NCI-H446 treated with DMSO at 0.1 percent for 48 hours (cell line): ENCODE measurements at places on chromosomes 1 and 21.

GRCh38 chr1:170265234-170265633 is 119.5 kb downstream of the NTMT2 start:
- no peak for DNase-seq

DNA sequence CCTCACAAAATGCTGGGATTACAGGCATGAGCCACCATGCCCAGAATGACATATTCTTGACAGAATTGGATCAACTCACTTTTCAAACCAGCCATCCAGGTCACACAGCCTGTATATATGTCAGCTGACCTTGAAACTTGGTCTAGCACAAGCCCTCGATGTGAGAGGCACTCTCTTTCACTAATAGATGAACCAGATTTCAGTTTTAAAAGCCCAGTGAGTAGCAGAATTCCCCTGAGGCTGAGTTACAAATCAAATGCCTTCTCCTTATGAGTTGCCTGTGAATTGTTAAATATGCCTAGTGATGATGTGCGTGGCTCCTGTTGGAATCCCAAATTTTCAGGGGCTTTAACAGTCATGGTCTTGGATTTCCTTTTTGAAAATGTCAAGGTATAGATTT is 88.7 kb downstream of the CD247 start:
- no peak for DNase-seq

GRCh38 chr1:208851366-208851765 is 607.2 kb upstream of the PLXNA2 start:
- no peak for DNase-seq

- DNase-seq: no peak
Observed at GRCh38 chr1:223861904-223862303, 16.2 kb upstream of the TP53BP2 start.

GRCh38 chr1:151509350-151510019 is 1.7 kb upstream of the CGN start:
- no peak for DNase-seq

DNA sequence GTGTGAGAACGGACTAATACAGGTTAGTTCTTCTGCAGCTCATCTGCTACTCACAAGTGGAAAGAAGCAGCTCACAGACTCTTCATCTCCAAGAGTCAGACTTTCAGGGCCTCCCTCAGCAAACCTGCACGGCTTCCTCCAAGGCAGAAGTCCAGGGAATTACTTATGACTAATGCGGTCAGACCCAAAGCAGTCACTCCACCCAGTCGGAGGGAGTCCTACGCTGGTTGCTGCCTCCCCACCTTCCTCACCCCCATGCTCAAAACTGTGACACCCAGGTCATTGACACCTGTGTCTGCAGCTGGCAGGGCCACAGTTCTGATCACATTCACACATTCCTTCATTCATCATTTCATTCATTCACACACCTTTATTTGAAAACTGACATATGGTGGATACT is 38.4 kb upstream of the PRDM2 start:
- no peak for DNase-seq

- no peak for DNase-seq
Observed at GRCh38 chr1:28855046-28855445, 43.1 kb downstream of the OPRD1 start.

GRCh38 chr1:107363154-107363553 is 222.3 kb downstream of the NTNG1 start:
- peak; percentile 52 for DNase-seq

DNA sequence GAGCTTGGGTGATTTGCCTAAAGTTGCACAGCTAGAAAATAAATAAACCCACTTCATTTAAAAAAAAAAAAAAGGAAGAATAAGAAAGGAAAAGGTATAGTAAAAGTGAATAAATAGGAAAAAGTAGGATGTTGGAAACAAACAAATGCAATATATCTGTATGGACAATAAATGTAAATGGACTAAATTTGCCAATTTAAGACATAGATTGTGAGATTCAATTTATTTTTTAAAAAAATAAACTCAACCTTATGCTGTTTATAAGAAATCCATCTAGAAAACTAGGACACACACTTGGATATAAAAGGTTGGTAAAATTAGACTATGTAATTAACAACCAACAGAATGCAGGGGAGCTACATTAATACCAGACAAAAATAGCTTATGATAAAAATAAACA is 300.0 kb downstream of the AJAP1 start:
- no peak for DNase-seq

DNA sequence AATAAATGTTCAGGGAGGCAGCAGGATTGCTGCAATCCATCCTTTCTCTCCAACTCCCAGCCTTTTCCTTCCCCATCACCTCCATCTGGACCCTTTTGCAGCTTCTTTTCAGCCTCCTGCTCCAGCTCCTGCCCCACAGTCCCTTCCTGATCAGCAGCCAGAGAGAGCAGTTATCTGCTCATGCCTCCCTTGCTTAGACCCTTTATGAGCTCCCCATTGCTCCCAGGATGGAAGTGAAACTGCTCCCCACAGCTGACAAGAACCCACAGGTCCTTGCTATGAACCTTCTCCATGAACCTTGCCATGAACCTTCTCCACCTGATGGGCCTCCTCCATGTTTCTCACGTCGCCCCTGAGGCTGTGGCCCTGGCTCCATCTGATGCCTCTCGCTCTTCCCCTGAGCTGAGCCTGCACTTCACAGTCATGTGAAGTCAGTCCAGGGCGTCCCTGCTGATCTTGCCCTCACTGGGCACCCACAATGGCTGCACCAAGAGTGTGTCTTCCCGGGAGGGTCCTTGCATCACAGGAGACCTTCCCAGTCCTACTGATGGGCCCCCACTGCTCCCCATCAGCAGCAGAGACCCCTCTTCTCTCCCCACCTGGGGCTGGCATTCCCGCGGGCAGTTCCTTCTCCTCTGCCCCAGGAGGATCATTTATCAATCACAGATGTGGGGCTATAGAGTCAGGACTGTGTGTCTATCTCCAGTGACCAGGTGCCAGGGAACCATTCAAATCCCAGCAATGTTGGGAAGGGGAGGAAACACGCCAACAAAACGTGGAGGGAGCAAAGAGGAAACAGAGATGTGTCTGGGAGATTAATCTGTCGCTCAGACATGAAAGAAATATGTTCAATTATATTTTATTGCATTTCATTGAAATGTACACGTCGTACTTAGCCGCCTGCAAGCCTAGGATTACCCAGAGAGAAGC is 73.1 kb downstream of the MATN1 start:
- DNase-seq: no peak

DNA sequence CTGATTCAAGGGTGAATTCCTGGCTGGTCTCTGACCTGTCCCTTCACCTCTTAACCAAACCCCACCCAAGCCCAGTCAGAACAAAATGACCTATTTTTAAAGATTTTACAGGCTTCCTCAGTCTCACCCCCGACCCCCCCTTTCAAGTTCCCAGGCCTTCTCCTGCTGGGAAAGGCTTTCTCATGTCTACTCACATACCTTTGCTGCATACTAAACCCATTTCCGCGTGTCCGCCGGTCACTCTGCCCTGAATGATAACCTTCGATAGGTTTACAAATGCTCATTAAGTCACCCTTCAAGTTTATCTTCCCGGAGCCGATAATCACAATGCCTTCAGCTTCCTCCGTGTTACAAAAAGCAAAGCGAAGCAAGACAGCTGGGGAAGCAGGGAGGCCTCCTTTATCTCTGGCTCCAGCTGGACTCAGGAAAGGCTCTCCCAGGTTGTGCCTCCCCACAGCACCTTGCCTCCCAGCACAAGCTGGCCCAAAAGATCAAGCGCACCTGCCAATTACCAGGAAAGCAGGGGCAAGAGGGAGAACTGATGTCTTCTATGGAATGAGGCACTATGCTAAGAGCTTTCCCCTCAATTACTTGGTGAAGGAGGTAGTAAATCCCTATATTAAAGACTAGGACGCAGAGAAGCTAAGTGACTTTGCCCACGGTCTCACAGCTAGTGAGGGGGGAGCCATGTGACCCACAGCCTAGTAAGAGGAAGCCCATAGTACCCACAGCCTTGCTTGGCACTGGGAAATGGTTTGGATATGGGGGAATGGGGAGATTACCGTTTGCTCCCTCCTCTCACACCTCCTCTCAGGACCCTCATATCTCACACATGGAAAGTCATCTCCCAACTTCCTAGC is 15.9 kb downstream of the SMIM12 start:
- DNase-seq: no peak

- no peak for DNase-seq
Observed at GRCh38 chr1:203551550-203551949, 57.6 kb downstream of the OPTC start.

DNA sequence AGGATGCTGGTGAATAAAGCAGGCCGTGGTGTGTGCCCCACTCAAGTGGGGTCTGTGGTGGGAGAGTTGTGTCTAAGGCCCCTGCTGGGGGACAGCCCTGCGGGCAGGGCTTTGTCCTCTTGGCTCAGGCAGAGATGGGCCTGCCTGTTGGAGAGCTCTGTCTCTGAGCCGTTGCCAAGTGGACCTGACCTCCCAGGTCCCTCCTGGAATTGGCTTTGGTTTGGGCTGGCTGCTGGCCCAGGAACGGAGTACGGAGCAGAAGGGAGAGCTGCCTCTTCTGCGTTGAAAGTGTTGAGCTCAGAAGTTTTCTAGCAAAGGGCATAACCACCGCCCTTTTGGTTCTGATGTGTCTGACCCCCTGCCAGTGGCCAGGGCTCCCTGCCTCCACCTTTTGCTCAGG is 153.9 kb downstream of the PEX14 start:
- DNase-seq: peak; percentile 18

DNA sequence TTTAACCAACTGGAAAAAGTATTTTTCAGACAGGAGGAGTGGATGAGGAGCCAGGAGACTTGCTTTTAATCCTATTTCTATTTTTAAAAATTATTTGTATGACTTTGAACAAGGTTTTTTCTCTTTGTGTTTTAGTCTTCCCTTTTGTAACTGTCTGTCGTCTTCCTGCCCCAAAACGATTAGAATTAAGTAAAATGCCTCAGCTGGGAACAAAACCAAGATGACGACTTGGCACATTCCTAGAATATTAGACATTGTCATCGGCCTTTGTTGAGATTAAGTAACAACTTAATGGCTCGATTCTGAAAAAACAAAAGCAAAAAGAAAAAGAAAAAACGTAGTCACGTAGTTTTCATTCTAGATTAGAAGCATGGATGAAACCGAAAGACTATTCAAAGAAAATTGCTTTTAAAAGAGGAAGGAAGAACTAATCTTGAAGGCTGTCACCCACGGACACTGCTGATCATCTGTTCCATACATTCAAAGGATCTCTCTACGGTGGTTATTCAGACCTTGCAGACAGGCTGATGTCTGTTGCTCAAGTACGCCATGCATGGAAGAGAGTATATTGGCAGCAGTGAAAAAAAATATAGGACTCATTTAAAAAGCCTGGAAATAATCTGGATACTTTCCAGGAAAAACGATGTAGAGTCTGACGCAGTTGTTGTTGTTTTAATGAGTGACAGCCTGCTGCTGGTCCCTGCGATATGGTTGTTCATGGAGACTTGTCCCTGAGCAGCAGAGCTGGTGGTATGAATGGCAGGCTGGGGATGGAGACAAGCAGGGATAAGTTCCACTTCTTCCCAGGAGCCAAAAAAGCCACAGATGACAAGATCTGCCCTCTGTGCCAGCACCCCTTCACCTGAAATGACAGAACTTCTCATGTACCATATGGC is 16.8 kb downstream of the GNG4 start:
- DNase-seq: peak; percentile 75

GRCh38 chr1:940107-941014 is 16.6 kb downstream of the SAMD11 start:
- peak; percentile 86 for DNase-seq

GRCh38 chr1:91757763-91758460 is 128.0 kb downstream of the TGFBR3 start:
- no peak for DNase-seq

DNA sequence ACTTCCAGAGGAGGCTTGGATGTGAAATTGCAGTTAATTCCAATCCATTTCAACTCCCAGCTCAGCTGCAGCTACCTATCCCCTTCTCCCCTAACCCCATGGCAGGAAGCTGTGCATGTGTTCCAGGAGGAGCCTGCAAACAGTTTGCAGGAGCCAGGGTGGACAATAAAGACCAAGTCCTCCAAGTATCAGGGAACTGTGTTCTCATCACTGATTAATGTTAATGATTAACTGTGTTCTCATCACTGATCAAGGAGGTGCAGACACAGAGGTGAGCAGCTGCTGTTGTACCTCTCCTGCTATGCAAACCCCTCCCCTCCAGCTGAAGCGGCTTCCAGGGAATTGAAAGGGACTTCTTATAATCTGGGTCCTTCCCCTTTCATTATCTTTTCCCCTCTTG is 19.2 kb downstream of the CLDN19 start:
- no peak for DNase-seq

- DNase-seq: no peak
Observed at GRCh38 chr1:8938232-8938999, 7.3 kb upstream of the CA6 start.

DNA sequence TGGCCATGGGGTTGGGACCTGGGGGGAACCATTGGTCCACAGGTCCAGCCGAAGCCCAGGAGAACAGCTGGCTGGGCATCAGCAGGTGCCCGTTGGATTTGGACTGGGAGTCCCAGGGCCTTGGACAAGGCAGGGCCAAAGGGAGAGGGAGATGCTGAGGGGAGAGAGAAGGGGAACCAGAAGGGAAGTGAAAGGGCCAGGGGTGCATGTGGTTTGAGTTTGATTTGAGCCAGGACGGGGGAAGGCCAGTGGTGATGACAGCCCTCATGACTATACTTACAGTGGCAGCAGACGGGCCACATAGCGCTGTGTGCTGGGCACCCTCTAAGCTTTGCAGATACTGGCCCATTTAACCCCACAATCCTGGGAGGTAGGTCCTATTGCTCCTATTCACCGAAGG is 18.8 kb downstream of the AGRN start:
- DNase-seq: no peak

- DNase-seq: peak; percentile 38
Observed at GRCh38 chr1:162903246-162903645, 42.3 kb upstream of the CCDC190 start.

GRCh38 chr1:163331116-163331515 is 9.4 kb downstream of the NUF2 start:
- no peak for DNase-seq

GRCh38 chr1:1539310-1540089 is 924 bp downstream of the TMEM240 start:
- DNase-seq: no peak

GRCh38 chr1:119396982-119397381 is 18.0 kb upstream of the HSD3B2 start:
- no peak for DNase-seq

- no peak for DNase-seq
Observed at GRCh38 chr1:58398714-58399113, 147.8 kb downstream of the OMA1 start.

- DNase-seq: peak; percentile 54
Observed at GRCh38 chr1:206738370-206739366, 31.9 kb upstream of the IL19 start.
